Kidney (tissue), 22 donors: ENCODE measurements at places on chromosomes 5 and 9.

GRCh38 chr5:103444333-103445038, 118.1 kb downstream of the NUDT12 start:
- DNase-seq: peak; percentile 14

DNA sequence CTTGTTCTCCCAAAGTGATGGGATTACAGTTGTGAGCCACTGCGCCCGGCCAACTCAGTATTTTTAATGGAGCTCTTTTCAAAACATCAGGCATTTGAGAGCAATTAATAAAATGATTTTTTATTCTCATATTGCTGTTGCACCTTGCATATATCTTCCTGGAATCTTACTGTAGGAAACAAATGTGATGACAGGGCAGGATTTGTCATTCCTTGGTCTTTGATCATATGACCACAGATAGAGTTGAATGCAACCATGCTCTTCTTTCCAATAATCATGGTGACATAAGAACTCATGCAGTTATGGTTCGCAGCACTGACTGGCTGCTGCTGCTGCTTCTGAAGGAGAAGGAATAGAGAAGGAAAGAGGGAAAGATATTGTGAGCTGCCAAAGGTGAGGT, 28.1 kb downstream of the CARTPT start:
- DNase-seq: no peak

GRCh38 chr9:120438111-120438510, 141.9 kb downstream of the CDK5RAP2 start:
- DNase-seq: no peak

DNA sequence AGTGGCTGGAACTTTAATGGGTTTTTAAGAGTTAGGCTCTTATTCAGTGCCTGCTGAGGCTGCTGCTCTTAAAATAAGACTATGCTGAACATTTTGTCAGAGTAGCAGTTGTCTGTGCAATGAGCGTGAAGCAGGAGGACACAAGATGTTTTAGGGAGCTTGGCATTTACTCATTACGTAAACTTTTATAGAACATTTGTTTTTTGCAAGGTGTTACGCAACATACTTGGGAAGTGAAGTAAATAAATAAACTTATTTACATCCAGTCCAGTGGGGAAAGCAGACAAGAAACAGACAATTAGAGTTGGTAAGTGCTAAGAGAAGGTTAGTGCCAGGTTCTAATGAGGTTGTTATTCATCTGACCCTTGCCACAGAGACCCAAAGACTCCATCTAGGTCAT, 226.0 kb downstream of the HINT1 start:
- DNase-seq: no peak

- no peak for DNase-seq
Measured at GRCh38 chr9:36470643-36471290, 70.7 kb upstream of the RNF38 start.

DNA sequence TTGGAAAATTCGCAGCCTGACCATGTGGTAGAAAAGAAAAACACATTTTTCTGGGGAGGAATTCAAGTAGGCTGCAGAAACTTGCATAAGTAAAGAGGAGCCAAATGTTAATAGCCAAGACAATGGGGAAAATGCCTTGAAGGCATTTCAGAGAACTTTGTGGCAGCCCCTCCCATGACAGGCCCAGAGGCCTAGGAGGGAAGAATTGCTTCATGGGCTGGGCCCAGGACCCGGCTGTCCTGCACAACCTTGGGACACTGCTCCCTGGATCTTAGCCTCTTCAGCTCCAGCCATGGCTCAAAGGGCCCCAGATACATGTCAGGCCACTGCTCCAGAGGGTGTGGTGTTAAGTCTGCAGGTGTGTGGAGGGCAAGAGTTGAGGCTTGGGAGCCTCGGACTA, 158.6 kb downstream of the OSTF1 start:
- DNase-seq: no peak

DNA sequence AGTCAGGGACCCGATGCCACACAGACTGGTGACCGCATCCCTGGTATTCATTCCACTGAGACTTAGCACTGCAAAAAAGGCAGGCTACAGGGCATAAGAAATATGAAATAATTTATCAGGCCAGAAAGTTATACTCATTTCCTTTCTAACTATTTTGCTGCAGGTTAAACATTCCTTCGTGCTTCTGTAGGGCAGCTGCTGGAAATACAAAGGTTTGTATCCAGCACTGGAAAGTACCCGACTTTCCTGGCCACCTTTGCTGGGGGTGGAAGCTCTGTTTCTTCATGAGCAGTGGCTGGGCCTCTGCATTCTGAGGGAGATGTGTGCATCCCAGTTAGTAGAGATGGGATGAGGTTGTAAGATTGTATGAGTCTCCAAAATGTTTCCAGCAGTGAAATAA, 478.6 kb upstream of the WWC1 start:
- no peak for DNase-seq

GRCh38 chr5:58938563-58939424, 355.9 kb downstream of the RAB3C start:
- DNase-seq: no peak

- no peak for DNase-seq
Measured at GRCh38 chr5:154301726-154302125, 111.2 kb downstream of the GALNT10 start.

GRCh38 chr5:73405691-73406090, 42.9 kb downstream of the FOXD1 start:
- DNase-seq: no peak

GRCh38 chr5:136033234-136033633, 4.4 kb downstream of the TGFBI start:
- no peak for DNase-seq

DNA sequence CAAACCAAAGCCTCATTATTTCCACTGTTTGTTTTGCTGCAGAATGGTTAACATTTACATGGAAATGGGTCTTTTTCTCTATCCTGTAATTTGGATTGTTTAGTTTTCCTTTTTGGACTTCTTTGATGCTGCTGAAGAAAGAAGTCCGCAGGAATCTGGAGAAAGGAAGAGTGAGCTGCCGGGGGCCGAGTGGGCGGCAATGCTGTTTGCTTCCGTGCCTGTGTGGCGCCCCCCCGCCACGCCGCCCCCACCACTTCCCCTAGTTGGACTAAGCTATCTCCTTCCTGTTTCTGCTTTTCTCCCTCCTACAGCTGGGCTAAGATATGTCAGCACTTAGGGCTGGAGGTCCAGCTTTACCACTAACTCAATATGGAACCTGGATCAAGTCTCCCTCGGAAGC, 39.7 kb downstream of the ACTL7B start:
- DNase-seq: no peak

- peak; percentile 76 for DNase-seq
Measured at GRCh38 chr9:127183814-127184582, 61.6 kb upstream of the ANGPTL2 start.

GRCh38 chr5:34491251-34491620, 164.9 kb upstream of the RAI14 start:
- DNase-seq: no peak

- no peak for DNase-seq
Measured at GRCh38 chr5:139017624-139018023, 142.5 kb upstream of the LRRTM2 start.

- DNase-seq: no peak
Measured at GRCh38 chr5:66671305-66671704, 75.1 kb downstream of the MAST4 start.

DNA sequence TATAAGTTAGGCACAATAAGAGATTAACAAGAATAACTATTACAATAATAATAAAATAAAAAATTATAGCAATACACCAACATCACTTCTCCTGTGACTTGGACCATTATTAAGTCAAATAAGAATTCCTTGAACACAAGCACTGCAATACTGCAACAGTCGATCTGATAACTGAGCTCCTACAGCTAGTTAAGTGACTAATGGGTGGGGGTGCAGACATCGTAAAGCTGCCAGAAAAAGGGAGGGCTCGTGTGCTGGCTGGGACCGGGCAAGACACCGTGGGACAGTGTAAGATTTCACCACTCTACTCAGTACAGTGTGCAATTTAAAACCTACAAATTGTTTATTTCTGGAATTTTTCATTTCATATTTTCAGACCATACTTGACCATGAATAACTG, 78.8 kb downstream of the SNX24 start:
- DNase-seq: no peak

- no peak for DNase-seq
Measured at GRCh38 chr9:99360026-99360425, 137.9 kb downstream of the SEC61B start.

GRCh38 chr5:27472000-27472763, 433.8 kb upstream of the CDH9 start:
- no peak for DNase-seq
